ENCODE measurements at places on chromosomes 2 and 18.
A peak's percentile ranks its signal among the peaks of the same experiment; 100 is the strongest.

DNA sequence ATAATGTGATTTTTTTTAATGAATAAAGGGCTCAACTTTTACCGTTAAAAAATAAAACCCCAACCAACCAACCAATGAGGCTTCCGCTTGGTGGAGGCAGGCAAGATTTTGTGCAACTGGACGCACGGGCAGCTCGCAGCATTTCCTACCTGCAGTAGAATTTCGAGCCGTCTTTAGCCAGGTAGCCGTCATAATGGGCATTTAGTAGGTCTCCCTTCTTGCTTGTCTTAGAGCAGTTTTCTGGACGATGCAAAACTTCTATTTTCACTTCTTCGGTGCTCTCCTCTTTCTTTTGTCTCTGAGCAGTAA, 316 bp downstream of the FKBP7 start:
- DNase-seq = peak; percentile 25

DNA sequence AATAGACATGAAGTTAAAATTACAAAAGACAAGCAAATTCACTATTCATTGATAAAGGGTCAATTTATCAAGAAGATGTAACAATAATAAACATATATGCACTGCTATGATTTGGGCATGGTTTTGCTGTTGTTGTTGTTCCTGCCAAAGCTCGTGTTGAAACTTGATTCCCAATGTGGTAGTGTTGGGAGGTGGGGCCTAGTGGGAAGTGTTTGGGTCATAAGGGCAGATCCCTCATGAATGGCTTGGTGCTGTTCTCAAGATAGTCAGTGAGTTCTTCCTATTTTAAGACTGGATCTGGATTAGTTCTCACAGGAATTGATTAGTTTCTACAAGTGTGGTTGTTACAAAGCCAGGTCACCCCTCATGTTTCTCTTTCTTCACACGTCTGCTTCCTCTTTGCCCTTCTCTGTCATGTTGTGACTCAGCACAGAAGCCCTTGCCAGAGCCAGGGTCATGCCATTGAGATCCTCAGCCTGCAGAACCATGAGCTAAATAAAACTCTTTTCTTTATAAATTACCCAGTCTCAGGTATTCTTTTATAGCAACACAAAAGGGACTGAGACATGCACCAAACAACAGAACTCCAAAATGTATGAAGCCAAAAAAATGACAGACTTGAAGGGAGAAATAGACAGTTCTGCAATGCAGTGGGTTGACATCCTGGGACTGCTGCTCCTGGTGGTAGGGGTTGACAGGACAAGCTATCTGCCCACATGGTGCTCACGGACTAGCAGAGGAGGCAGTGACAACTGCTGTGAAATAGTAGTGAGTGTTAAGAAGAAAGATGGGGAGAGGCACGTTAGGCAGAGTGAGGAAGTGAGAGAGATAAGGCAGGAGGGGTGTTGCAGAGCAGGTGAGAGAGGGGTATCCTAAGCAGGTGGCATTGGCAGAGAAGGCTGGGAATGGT, 18.6 kb upstream of the SKA1 start:
- DNase-seq = no peak

- DNase-seq = peak; percentile 60
Measured at GRCh38 chr2:135030826-135031225, 16.4 kb downstream of the MAP3K19 start.

- no peak for DNase-seq
Measured at GRCh38 chr2:17545680-17546613, 5.5 kb downstream of the VSNL1 start.

- no peak for DNase-seq
Measured at GRCh38 chr2:46151577-46151976, 145.6 kb upstream of the EPAS1 start.

GRCh38 chr2:102376052-102376591, 20.5 kb downstream of the IL18R1 start:
- DNase-seq = no peak

DNA sequence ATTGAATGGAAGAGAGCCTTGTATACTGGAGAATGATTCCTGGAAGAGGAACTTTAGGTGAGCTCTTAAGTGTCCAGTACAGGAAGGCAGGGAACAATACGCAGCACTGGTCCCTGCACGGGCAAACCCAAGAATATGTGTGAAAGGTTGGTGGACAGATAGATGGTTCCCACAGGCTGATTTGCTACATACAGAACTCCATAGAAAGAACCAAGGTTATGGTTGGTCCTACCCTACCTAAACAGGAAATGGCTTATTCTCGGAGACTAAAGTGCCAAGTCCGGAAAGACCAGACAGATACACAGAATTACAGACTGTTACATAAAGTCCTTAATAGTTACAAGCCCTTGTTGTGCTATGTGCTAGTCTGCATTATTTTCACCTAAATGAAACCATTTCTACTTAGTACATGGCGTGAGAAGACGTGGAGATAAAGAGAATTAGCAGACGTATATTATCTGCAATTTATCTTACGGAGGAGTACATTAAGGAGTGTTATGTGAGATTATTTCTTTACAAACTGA, 1.2 kb downstream of the REV1 start:
- DNase-seq = peak; percentile 24

- no peak for DNase-seq
Measured at GRCh38 chr2:72394541-72395070, 246.9 kb upstream of the CYP26B1 start.

GRCh38 chr2:148614014-148614321, 30.6 kb upstream of the EPC2 start:
- DNase-seq = no peak

- DNase-seq = no peak
Measured at GRCh38 chr18:7809978-7810377, 242.9 kb downstream of the PTPRM start.

- DNase-seq = no peak
Measured at GRCh38 chr18:9177031-9177430, 40.5 kb downstream of the ANKRD12 start.

DNA sequence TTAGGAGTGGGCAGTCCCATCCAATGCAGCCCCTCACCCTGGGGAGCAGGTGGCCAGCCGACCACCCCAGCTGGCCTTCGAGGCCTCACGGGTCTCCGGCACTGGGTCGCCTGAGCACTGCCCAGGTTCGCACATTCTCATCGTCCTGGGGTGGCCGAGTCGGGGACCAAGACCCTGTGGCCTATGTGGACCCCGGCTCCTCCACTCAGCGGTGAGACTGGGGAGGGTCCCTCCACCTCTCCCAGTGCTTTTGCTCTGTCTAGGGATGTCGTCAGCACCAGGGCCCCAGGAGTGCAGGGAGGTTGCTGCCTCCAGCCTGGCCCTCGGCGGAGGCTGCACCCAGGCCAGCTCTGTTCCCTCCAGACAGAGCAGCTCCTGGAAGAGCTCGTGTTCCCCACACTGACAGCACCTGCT, 89.6 kb downstream of the TPO start:
- DNase-seq = no peak

DNA sequence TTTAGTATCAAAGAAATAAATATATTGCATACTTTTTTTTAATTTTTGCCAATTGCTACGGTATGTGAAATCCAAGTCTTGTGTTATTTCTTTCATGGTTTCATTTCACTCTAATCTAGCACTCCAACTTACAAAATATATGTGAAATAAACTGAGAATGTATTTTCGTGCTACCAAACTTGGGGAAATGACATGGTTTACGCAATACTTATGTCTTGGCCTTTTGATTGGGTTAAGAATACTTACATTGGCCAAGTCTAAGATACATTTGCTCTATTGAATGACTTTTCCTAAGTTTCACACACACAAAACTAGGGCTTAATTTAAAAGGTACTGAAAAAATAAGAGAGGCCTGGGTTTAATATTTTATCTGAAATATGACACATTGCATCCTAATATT, 80.5 kb downstream of the VRK2 start:
- no peak for DNase-seq

DNA sequence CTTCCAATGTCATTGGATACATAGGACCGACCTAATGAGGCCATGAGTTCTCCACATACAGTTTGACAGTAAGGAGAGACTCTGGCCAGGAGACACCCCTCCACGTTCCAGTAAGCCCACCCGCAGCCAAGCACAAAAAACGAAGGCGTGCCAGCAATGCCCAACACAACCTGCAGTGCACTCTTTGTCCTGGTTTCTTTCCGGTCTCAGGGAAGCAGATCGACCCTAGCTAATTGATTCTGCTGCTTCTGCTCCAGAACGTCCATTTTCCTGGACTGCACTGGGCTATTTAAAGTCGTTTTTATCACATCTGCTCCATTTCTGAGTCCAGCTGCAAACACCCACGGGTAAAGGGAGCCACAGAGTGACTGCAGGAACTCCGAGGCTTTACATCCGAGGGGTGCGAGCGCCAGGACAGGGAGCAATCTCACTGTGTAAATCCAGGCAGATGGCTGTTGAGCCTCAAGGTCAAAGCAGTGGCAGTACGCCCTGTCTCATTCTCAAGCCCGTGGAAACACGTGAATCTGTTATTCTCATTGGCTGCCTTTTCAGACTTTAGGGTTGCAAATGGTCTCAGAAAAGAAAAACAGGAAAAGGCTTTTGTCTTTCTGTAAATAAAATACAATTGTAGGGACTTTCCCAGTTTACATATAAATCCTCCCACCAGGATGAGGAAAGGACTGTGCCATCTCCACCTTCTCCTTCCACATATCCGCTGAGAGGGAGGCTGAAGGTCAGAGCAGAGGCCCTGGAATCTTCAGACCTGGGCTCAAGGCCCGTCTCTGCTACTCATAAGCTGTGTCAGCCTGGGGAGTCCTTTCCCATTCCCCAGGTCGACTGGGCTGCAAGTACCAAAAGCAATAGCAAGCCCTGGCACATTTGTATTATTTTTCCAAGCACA, 40.7 kb downstream of the TMEM163 start:
- no peak for DNase-seq

GRCh38 chr2:227607941-227608340, 6.7 kb downstream of the SCYGR3 start:
- no peak for DNase-seq

DNA sequence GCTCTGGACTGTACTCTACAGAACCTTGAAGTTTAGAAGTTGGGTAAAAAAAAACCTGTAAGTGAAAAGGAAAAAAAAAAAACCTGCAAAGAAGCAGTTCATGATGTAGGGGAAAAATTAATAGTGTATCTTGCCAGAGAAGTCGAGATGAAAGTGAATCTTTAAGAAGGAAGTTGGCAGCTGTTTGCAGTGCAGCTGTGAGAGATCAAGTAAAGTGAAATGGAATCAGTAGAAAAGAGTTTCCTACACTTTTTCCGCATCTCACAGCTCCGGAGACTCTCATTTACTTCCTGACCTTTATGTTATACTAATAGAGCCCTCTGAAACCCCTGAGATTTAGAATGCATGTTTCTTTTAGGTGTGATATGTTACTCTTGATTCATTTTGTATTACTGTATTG, 19.2 kb downstream of the RNMT start:
- no peak for DNase-seq

GRCh38 chr18:48949606-48950535, 894 bp downstream of the SMAD7 start:
- DNase-seq = no peak

- peak; percentile 52 for DNase-seq
Measured at GRCh38 chr2:28447943-28448792, 47.7 kb upstream of the PLB1 start.

GRCh38 chr2:33240178-33240577, 236.3 kb upstream of the RASGRP3 start:
- peak; percentile 16 for DNase-seq

- no peak for DNase-seq
Measured at GRCh38 chr2:75432761-75433361, 127.9 kb downstream of the EVA1A start.

- no peak for DNase-seq
Measured at GRCh38 chr2:198641161-198641560, 816.6 kb downstream of the SATB2 start.

DNA sequence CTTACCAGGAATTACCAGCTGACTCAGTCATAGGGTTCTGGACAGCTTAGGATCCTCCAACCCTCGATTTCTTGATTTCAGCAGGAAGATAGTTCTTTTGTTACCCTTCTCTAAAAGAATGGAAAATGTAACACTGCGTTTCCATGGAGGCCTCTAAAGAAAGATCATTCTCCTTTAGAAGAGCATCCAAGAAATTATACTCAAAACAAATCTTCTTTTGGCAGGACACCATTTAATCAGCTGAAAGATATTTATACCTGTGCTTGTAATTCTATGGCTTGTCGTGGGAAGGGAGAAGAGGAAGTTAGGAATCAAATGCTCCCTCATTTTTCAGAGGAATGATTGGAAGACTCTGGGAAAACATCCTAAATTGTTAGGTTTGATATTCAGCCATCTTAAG, 130.5 kb downstream of the RAB3GAP1 start:
- DNase-seq = no peak

DNA sequence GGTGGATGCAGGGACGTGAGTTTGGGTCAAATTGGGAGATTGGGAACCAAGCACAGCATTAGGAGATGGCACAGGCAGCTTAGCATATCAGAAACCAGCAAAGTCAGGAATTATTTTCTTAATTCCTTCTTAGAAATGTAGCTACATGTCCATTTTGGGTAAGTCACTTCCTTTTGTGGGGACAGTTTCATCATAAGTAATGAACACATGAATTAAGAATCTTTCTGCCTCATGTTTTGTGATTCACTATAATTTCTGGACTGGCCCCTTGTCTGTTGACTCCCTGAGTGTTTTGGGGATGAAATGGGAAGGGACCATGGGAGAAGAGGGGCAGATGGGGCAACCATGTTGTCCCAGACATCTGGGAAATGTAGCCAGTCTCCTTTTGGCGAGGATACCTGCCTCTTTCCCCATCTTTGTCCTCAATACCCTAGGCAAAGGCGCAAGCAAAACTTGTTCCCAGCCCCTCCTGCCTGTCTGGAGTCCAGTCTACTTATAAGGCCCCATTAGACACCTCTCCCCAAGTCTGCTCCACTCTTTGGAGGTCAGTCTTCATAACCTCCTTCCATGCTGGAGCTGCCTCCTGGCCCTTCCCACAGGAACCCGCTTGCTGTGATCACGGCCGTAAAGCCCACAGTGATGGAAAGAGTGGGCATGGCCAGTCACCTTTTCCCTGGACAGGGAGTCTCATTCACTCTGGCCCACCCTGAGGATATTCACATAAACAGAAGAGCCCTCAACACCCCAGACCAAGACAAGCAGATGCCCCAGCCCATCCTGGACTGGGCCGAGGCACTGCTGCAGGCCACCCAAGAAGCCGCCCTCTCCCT, 25.7 kb downstream of the MTHFD2 start:
- no peak for DNase-seq

DNA sequence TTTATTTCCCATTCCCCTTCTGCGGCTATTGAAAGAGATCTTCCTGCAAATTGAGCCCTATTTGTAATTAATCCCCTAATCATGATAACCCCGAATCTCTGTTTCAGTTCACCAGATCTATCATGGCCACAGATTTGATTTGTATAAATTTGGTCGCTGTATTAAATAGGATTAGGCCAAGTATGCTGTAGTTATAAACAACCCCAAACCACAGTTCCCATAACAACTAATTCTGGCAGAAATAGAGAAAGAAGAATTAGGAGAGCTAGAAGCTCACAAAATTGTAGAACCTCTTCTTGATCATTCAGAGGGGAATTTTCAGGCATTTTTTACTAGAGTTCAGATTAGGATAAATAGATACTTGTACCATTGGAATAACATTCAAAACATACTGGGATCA, 433.7 kb upstream of the TNP1 start:
- DNase-seq = peak; percentile 21

GRCh38 chr2:86042256-86043168, 63.2 kb downstream of the POLR1A start:
- no peak for DNase-seq

Data from AG08396 (cell line).